Activated T-cell treated with anti-CD3 and anti-CD28 coated beads, Interleukin-2, amount 50 U/mL, for 1 hour (primary cell): ENCODE measurements at places on chromosomes 12 and 14.

DNA sequence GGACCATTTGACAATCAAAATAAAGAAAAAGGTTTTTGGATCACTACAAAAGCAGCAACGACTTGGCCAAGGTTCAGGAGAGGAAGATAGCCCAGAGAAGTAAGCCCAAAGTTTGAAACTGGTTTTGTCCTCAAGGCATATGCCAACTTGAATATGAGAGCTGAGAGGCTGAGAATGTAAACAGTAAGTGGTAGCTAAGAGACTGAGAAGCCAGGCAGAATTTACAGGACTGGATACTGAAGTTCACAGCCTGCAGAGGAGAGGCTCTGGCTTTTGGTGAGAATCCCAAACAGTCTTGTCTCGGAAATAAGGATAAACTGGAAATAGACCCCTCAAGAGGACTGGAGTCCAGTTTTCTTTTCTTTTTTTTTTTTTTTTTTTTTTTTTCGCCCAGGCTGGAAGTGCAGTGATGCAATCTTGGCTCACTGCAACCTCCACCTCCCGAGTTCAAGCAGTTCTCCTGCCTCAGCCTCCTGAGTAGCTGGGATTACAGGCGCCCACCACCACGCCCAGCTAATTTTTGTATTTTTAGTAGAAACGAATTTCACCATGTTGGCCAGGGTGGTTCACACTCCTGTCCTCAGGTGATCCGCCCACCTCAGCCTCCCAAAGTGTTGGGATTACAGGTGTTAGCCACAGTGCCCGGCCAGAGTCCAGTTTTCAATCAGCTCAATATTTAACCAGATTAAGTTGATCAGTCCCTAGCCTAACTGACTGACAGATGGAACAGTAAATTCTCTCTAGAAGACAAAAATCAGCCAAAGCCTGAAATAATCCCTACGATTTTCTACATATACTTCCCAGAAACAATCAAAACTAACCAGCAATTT lies 82.6 kb upstream of the COCH start:
- DNase-seq = no peak

GRCh38 chr14:71701990-71702389 lies 230.2 kb upstream of the RGS6 start:
- no peak for DNase-seq

DNA sequence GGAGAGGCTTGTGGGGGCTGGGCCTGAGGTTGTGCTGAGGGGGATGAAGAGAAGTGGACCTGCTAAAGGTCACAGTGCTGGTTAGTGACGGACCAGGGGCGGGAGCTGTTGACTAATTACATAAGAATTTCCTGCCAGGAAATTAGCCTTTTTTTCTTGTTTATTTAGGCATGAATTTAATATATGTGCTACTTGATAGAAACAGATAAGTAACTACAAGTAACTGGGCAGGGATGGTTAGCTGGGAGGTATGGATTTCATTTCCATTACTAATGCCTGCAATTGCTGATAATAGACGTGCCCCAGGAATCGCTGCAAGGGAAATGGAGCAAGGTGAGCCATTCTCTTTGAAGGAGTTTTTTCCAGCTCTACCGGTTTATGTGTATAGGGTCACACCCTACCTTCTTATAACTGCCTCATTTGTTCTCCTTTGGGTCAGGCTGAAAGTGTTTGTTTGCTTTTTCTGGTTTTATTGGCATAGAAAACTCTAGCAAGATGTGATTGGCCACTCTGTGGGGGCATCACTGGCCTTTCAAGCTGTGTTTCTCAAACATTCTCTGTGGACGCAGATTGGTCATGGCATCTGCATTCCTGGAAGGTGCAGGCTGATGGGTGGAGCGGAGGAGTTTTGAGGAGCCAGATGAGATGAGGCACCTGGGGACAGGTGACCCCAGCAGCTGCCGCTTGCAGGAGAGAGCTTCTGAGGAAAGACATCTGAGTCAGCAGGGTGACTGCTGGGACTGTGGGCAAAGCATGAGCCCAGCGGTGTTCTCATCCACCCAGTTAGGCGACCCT lies 19.0 kb upstream of the GPRC5A start:
- DNase-seq = no peak

DNA sequence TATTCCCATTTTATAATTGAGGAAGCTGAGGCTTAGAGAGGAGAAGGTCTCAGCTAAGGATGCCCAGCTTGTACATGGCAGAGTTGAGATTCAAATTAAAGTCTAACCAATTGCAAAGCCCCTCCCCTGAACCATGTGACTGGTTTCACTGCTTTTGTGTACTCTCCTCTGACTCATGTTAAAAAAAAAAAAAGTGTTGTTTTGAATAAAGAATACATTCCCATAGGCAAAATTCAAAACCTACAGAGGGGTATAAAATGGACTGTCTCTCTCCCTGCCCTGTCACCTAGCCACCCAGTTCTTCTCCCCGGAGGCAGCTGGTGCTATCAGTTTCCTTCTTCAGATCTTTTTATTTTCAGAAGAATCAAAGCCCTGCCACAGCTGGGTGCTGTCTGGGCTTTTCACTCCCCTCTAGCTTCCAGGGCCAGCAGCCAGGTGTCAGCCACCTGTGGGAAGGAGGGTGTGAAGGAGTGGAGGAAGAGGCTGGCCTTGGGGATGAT lies 5.4 kb downstream of the PSMD9 start:
- no peak for DNase-seq

DNA sequence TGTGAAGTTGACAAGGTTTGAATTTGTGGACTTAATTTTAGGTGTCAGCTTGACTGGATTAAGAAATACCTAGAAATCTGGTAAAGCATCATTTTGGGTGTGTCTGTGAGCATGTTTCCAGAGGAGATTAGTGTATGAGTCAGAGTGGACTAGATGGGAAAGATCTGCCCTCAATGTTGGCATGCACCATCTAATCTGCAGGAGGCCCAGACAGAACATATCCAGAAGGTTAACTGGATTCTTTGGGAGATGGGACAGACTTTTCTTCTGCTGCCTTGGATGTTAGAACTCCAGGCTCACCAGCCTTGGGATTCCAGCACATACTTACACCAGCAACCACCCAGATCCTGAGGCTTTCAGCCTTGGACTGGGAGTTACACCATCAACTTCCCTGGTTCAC lies 14.1 kb downstream of the SGPP1 start:
- no peak for DNase-seq

DNA sequence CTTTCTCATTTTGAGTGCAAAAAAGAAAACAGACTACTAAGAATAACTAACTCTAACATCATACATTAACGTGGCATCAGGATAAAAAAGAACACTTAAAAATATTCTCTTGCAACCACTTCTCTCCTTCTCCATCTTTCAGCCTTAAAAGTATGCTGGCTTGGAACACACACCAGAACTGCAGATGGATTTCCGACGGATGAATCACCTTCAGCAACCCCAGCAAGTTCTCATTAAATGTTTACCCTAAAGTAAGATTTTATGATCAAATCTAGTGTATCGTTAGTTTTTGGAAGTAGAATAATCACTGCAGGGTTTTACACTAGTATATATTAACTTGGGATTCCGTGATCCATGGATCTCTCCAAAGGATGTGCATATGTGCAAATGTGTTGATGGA lies 1.2 kb downstream of the NEK9 start:
- DNase-seq = no peak

GRCh38 chr12:47651368-47652254 lies 54.2 kb downstream of the RPAP3 start:
- DNase-seq = peak; percentile 34

DNA sequence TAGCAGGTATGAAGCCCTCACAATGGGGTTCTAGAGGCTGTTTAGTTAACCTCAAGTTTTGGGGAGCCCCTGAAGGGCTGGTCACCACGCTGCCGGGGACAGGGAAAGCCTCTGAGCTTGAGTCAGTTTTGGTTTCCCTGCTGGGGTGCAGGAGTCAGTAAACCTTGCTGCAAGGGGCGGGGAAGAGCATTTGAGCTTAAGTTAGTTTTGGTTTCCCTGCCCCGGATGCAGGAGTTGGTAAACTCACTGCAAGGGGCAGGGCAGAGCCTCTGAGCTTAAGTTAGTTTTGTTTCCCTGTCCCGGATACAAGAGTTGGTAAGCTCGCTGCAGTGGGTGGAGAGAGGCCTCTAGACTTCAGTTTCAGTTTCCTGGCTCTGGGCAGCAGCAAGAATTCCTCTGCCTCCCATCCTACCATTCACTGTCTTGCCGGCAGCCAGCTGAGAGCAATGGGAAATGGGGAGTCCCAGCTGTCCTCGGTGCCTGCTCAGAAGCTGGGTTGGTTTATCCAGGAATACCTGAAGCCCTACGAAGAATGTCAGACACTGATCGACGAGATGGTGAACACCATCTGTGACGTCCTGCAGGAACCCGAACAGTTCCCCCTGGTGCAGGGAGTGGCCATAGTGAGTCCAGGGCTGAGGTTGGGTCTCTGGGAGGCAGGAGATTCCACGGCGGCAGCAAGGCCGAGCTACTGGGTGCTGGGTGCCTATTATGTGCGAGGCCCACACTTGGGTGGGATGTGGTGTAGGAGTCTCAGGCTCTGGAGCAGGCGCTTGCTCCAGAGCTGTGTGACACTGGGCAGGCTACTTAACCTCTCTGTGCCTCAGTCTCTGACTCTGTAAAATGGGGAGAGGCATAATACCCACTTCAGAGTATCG lies at the start of gene OAS2:
Gene OAS2 (plus strand): TSS at position 357 of the 878 bp plus-strand sequence. CDS start 90 bp downstream, at position 447.
- peak; percentile 65 for DNase-seq

- DNase-seq = no peak
Observed at GRCh38 chr12:117688446-117688845, 280.3 kb downstream of the KSR2 start.

DNA sequence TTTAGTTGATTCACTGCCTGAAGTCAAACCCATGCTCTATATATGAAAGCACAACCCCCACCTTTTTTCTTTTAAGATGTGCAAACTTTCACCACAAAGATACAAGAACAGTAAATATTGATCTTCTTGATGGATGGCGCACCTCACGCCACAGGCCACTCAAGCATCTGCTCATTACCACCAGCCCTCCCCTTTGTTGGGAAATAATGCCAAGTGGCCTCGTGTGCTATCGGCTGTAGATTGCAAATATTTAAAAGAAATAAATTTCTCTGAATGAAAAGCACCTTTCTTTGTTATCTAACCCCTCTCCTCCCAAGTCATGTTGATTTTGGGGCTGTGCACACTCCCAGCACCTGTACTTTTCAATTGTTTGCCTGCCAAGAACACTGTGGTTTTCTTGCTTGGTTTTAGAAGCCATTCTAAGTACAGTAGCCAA lies 122.7 kb downstream of the C12orf42 start:
- no peak for DNase-seq

DNA sequence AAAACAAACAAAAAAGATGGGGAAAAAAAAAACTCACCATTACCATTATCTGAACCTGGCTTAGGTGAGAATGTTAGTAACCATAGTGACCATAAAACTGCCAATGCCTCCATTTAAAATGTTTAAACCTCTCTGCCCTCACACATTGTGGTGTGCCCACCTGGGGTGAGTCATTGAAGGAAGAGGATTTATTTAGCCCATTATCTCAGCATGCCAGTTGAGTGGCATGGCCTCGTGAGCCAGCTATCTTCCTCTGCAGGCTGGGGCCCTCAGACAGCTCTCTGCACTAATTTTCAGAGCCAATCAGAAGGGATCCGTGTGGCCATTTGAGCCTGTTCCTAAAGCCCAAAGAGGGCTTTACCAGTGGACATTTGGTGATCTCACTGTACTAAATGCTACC lies 81.8 kb upstream of the CCDC198 start:
- DNase-seq = no peak

DNA sequence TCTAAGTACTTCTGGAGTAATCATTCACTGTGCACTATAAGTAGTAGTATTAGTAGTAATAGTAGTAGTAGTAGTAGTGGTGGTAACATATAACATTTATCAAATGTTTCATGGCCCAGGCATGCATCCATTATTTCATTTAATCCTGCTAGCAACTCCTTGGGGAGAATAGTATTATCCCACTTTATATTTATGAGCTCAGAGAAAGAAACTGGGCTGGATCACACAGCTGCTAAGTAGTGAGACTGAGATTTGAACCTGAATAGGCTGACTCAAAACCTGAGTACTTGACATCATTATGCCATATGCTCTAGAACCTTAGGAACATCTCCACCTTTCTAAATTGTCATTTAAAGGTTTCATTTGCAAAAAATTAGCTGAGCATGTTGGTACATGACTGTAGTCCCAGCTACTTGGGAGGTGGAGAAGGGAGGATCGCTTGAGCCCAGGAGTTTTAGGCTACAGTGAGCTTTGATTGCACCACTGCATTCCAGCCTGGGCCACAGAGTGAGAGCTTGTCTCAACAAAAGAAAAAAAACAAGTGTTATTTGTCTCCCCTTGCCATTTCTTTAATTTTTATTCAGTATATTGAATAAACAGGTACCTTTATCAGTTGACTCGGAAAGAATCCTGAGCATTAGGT lies 11.4 kb upstream of the NID2 start:
- no peak for DNase-seq

- no peak for DNase-seq
Observed at GRCh38 chr14:67140556-67140955, 48.7 kb upstream of the GARIN2 start.

DNA sequence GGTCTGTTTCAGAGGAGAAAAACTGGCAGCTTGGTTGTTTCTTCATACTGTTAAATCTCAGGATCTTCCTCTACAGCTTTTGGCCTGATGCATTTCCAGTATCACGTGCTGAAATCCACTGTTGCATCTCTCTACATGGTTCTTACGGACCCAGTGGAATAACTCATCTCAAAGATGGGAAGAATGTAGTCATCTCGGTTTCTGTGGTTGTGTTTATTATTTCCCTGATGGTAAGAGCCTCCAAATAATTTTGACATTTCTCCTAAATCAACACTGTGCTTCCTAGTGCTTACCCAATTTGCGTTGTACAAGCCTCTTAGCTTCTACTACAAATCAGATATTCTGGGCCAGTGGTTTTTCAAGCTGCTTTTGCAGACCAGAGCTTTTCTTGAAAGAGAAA lies 812.8 kb downstream of the C12orf50 start:
- DNase-seq = no peak

DNA sequence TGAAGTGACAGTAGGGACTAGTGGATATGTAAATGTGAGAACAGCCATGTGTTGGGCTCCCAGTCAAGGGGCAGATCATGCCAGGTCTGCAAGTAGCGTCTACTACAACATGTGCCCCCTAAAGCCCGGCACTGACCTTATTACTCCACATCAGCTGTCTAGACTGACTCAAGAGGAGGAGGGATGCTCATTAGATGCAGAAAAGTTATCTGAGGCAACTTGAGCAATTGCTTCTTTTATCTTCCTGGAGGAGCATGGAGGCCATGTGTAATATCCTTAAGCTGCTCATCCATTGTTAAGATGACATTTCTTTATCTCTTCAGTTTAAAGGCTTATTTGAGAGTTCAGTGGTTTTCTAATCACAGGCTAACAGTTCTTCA lies 404.7 kb upstream of the FLRT2 start:
- no peak for DNase-seq

DNA sequence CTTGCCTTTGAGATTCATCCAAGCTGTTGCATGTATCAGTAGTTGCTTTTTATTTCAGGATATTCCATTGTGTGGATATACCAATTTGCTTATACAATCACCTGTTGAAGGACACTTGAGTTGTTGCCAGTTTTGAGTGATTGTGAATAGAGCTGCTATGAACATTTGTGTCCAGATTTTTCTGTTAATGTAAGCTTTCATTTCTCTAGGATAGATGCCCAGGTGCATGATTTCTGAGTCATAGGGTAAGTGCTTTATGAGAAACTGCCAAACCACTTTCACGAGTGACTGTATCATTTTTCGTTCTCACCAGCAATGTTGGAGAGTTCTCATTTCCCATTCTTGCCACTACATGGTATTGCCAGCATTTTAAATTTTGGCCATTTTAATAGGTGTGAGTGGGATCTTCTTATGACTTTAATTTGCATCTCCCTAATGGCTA lies 434.6 kb upstream of the RGS6 start:
- DNase-seq = no peak

- no peak for DNase-seq
Observed at GRCh38 chr12:15859116-15859515, 23.1 kb upstream of the STRAP start.

GRCh38 chr12:24057920-24058476 lies 108.5 kb upstream of the SOX5 start:
- DNase-seq = no peak
